Lower leg skin (tissue), 4 donors: ENCODE measurements at places on chromosomes 16 and 17.

- DNase-seq: no peak
These were observed 95.5 kb upstream of the ZNF469 start for GRCh38 chr16:88287219-88287618.

GRCh38 chr16:55641430-55642056 is 14.2 kb upstream of the SLC6A2 start:
- no peak for DNase-seq

GRCh38 chr16:66382966-66383299 is 16.4 kb downstream of the CDH5 start:
- DNase-seq: no peak

- DNase-seq: no peak
These were observed 214.7 kb downstream of the ZNF423 start for GRCh38 chr16:49641250-49641649.

GRCh38 chr16:65373097-65373496 is 251.2 kb upstream of the CDH11 start:
- no peak for DNase-seq

GRCh38 chr17:9645851-9646545 is 681 bp downstream of the USP43 start:
- DNase-seq: no peak

DNA sequence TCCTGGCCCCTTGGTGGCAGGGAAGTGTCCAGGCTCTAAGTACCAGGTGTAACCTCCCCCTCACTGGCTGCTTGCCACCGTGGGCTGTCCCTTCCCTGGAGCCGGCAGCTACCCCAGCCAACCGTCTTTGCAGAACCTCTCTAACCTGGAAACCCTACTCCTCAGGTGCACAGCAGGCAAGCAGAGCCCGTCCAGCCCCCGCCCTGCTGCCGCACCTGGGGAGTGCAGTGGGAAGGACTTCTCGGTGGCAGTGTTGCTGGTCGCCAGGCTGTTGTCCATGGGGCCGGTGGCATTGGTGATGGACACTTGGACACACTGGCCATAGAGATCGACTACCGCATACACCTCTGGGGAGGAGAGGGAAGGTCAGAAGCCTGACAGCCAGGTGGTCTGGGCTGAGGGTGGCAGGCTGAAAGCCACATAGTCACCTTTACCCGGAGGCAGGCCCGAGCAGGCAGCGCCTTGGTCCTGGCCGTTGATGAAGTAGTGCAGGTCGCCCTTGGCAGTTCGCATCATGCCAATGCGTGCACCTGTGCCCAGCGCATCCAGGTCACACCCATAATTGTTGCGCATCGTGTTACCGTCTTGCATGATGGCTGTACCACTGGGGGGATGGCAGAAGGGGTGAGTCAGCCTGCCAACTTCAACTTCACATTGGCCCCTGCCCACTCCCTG is 6.5 kb downstream of the NEURL4 start:
- no peak for DNase-seq

DNA sequence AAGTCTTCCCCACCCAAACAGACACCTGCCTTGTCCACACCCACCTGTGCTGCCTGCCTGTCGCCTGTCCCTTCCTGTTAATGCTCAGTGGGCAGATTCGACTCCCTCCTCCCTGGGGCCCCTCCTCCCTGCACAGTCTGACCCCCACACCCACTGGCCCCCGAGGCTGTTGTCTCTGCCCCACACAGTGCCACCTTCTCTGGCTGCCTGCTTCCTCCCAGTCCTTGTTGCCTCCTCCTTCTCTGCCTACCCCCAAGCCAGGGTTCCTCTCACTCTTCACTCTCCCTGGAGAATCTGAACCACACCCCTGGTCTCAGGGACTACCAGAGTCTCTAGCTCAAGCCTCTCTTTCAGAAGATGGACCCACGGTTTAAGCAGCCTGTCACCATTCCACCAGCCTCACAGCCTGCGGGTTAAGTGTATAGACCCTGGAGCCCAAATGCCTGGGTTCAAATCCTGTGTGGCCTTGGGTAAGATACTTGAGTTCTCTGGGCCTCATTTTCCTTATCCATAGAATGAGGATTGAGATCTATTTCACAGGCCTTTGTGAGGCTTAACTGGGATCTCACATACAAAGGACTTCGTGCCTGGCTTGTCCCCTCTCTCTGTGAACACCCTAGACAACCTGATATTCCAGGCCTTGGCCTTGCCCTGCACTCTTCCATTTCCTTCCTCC is 3.8 kb upstream of the ARHGAP23 start:
- DNase-seq: no peak

- DNase-seq: no peak
These were observed 28.2 kb downstream of the ORC6 start for GRCh38 chr16:46717692-46718091.

- DNase-seq: peak; percentile 66
These were observed 951 bp upstream of the GPRC5C start for GRCh38 chr17:74430706-74431567.

DNA sequence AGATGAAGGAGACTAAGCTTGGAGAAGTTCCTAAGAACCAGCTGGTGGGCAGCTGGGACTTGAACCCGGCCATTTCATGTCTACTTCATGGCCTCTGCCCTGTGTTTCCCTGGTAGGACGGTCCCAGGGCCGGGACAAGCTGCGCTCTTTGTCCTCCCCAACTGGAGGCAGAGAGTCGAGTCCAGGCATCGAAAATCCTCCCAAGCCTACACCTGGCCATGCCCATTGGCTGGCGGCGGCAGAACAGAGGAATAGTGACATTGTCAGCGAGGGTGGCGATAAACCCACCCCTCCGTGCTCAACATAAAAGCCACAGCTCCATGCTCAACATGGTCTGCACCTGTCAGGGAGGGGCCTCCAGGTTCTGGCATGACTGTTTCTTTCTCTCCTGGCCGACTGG is 77.7 kb downstream of the RBFOX3 start:
- no peak for DNase-seq

GRCh38 chr17:67105213-67105612 is 60.9 kb downstream of the CACNG1 start:
- no peak for DNase-seq

GRCh38 chr16:28202147-28202746 is 9.5 kb downstream of the XPO6 start:
- no peak for DNase-seq

DNA sequence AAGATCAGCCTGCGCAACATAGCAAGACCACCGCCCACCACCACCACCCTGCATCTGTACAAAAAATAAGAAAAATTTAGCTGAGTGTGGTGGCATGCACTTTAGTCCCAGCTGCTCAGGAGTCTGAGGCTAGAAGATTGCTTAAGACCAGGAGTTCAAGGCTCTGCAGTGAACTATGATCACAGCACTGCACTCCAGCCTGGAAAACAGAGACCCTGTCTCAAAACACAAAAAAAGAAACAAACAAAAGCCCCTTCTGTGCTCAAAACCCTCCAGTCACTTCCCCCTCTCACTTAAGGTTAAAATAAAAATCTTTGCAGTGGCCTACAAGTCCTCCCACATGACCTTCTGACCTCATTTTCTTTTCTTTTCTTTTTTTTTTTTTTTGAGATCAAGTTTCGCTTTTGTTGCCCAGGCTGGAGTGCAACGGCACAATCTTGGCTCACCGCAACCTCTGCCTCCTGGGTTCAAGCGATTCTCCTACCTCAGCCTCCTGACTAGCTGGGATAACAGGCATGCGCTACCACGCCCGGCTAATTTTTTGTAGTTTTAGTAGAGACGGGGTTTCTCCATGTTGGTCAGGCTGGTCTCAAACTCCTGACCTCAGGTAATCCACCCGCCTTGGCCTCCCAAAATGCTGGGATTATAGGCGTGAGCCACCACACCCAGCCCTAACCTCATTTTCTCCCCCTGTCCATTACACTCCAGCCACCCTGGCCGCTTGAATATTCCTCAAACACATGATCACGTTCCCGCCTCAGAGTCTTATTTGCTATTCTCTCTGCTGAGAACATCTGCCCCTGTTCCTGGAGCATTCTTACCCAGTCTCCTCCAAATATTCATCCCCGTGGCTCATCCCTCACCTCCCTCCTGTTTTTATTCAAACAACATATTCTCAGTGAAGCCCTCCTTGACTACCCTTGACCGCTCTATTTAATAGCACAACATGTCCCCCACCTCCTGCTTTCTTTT is 126.6 kb upstream of the MED13 start:
- DNase-seq: no peak

DNA sequence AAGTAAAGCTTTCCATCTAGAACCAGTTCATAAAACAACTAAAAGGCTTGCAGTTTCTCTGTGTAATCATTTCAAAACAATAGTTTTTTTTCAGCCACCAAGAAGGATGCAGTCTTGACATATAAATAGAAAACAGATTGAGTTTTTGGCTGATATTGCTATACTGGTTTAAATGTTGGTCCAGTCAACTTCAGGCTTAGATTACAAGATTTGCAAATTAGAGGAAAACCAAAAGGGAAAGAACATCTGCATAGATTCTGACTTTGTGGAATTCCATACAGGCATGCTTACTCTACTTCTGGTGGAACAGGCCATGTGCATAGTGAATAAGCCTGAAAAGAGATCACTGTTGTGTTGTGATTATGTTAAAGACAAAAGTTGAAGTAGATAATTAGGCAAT is 150.3 kb downstream of the BCAS3 start:
- DNase-seq: no peak

DNA sequence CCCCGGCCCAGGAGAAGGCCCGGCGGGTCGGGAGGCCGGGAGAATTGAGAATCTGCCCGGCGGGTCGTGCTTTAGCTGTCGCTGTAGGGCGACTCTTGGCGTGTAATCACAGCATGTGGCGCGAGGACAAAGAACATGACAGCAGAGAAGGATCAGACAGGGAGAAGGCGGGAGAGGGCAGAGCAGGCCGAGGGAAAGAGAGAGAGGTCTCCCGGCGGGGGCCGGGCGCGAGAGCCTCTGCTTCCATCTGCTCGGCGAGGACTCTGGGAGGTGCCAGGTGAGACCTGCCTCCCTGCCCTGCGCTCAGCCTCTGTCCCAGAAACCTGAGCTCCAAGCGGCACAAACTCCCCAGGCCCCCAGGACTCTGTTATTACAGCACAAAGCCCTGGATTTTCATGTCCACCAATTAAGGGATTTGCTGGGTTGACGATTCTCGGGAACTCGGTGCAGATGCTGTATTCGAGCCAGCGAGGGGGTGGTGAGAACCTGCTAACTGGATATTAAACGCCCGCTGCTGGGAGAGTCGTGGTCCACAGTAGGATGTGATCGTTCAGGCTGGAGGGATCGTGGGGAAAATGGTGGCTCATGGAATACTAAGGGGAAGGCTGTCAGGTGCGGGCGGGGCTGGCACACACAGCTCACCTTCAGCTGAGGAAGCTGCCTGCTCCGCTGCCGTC is 172.0 kb upstream of the CIBAR2 start:
- no peak for DNase-seq

GRCh38 chr17:39653662-39654331 is 11.4 kb upstream of the TCAP start:
- DNase-seq: peak; percentile 92

DNA sequence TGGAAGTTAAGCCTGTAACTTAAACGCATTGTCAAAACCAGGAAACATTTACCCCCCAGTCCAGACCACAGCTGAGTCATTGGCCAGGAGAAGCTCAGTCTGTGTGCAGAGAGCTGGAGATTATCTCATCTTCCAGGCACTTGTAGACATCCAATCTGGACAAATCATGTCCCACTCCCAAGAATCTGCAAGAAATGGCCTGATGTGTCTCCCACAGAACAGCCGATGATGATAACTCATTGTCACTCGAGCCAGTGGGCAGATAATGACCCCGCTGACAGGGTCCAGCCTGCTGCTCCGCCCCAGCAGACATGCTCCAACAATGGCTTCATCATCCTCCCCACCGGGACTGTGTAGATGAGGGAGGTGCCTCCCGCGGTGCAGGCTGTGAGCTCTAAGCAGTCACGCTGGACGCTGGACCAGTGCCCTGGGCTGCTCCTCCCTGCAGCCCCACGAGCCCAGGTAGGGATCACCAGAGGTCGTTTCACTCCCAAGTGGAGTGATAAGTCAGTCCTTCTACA is 322.5 kb downstream of the C16orf95 start:
- DNase-seq: no peak

- DNase-seq: no peak
These were observed 1.3 kb upstream of the MTSS2 start for GRCh38 chr16:70687102-70687511.

GRCh38 chr16:29126616-29127015 is 141.8 kb downstream of the LAT start:
- DNase-seq: no peak

DNA sequence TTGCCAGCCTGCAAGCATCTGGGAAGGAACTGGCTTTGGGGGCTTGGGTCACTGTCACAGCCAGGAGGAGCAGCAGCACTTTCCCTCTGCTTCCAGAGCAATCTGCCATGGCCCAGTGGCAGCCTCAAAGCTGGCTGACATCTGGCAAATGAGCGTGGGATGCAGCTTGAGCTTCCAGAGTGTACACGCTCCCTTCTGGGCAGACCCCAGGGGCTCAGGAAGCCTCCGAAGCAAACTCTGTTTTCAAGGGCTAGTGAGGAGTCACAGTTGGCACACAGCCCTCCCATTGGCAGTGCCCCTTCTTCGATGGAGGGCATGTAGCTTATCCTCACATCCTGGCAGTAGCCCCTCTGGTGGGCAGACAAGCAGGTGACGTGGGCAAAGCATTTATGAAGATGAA is 249.6 kb downstream of the ENGASE start:
- no peak for DNase-seq

DNA sequence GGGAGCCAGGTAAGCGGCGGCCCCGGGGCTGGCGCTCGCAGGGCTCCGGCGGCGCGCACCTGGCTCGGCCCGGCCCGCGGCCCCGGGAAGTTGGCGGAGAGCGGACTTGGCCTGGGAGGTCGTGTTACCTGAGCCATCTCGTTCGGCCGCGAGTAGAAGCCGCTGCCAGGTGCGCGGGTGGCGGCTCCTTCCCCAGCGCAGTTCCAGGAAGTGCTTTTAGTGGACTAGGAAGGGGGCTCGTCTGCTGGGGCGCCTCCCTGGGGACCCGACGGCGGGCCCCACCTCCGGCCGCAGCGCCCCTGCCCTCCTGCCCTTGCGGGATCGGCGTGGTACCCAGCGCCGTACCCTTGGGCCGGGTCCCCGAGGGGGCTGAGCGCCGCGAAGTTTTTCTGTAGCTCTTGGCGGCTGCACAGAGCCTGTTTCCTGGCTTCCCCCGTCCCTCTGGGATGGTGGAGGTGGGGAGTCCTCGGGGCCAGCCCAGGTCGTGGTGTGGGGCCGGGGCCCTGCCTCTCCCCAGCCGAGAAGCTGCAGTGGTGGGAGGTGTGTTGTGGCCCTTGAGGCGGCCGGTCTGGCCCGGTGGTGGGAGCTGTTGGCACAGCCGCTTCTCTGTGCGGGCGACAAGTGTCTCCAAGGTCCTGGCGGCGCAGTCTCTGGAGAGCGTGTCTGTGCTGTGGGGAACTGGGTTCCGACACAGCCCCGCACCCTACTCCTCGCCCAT is 96.9 kb downstream of the RAB11FIP4 start:
- DNase-seq: no peak
